ENCODE measurements at places on chromosomes 2 and 18. TPM values are rescaled to one million over a fixed set of nuclear protein-coding genes. Genes with fewer than 3 reads are reported as not detected.

The TGIF1 gene
- total RNA-seq = 71.6 TPM

The DTNA gene
- 13.8 TPM for total RNA-seq

GRCh38 chr2:120109186-120110061 lies 96.5 kb downstream of the EPB41L5 start:
- peaks cover 37% of the 10 kb centered on the region for H3K4me1 ChIP-seq
- peak; percentile 23 for DNase-seq
- no peaks in the 10 kb centered on the region for H3K27me3 ChIP-seq
- no peak overlapping the region for H3K27ac ChIP-seq
- H3K36me3 ChIP-seq = no peaks in the 10 kb centered on the region

- peak within 1 kb of the TSS; percentile 96 for H3K27ac ChIP-seq
- H3K4me1 ChIP-seq = peaks cover 13% of the 10 kb centered on the region
- H3K27me3 ChIP-seq = no peaks in the 10 kb centered on the region
- H3K4me3 ChIP-seq = peak within 1 kb of the TSS; percentile 75
- H3K36me3 ChIP-seq = no peaks in the 10 kb centered on the region
Observed at GRCh38 chr18:811892-812375, at the start of gene YES1. YES1 (minus strand) TSS chr18:812242; CDS start chr18:756827, 55,415 bp downstream.

The SUCLG1 gene
- total RNA-seq = 56.1 TPM

GRCh38 chr2:157159221-157159934 lies 98.1 kb upstream of the GALNT5 start:
- no peak overlapping the region for H3K4me3 ChIP-seq
- no peak overlapping the region for H3K27ac ChIP-seq
- no peaks in the 10 kb centered on the region for H3K36me3 ChIP-seq
- no peak for DNase-seq
- H3K4me1 ChIP-seq = no peaks in the 10 kb centered on the region

DNA sequence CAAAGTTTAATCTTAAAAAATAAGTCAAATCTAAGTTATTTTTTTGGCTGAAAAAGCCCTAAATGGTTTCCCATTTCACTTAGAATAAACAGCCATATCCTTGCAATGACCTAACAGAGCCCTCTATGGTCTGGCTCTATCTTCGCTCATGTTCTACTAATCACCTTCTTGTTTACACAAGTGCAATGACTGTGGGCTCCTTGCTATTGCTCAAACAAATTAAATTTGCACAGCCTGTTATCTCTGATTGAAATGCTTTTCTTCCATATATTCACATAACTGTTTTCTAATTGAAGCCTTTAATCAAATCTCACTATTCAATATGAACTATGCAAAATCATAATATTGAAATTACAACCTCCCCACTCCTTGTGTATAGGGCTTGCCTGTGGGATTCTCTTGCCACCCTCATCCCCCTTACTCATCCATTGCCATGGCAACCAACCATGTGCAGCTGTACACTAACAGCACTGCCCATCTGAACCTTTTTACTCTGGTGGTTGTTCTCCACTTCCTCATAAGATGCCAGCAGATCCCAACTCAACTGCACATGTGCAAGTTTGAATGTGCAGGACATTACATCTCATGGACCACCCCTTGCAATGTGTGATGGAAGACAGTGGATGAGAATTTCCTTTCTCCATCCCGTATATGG lies 1083.2 kb downstream of the SOCS6 start:
- H3K4me1 ChIP-seq = no peaks in the 10 kb centered on the region
- no peaks in the 10 kb centered on the region for H3K36me3 ChIP-seq
- no peak overlapping the region for H3K27ac ChIP-seq
- H3K4me3 ChIP-seq = no peak overlapping the region

DNA sequence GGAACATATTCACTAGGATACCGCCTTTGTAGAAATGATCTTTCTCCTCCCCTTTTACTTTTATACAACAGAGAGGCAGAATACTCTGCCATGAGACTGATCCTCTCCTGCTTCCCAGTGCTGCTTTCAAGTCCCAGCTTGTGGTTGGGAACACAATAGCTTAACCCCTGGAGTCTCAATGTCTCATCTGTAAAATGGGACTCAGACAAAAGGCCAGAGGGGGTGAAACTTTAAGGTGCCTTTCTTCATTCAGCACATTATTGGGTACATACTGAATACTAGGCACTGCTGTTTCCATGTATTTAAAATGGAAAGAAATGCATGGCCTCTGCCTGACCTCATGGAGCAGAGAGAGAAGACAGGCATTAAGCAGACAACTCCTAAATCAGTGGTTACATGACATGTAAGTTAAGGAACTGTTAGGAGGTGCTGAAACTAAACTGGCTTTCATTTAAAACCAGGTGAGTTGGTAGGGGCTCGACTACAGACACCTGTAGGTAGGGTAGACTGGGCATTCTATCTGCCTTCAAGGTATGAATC lies 53.8 kb downstream of the MAP4K4 start:
- no peak for DNase-seq
- H3K27ac ChIP-seq = no peak overlapping the region
- no peaks in the 10 kb centered on the region for H3K27me3 ChIP-seq
- peaks cover 47% of the 10 kb centered on the region for H3K4me1 ChIP-seq
- no peaks in the 10 kb centered on the region for H3K36me3 ChIP-seq

DNA sequence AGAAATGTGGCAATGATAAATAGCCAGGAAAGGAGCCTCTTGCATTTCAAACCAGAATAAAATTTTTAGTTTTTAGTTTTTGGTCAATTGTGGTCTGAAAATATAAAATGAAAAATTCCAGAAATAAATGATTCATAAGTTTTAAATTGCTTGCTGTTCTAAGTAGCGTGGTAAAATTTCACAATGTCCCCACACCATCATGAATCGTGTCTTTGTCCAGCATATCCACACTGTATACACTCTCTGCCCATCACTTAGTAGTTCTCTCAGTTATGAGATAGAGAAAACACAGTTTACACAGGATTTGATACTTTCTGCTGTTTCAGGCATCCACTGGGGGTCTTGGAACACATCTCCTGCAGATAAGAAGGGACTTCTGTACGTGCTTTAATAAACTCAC lies 783.9 kb downstream of the TSN start:
- H3K4me1 ChIP-seq = no peaks in the 10 kb centered on the region
- H3K36me3 ChIP-seq = no peaks in the 10 kb centered on the region
- no peak overlapping the region for H3K4me3 ChIP-seq
- H3K27ac ChIP-seq = no peak overlapping the region
- DNase-seq = no peak

The UGT1A7 gene
- total RNA-seq = not detected

The NYAP2 gene
- total RNA-seq = 3.1 TPM

GRCh38 chr2:121071034-121071504 lies 213.9 kb downstream of the TFCP2L1 start:
- no peaks in the 10 kb centered on the region for H3K27me3 ChIP-seq
- H3K4me1 ChIP-seq = no peaks in the 10 kb centered on the region
- H3K36me3 ChIP-seq = no peaks in the 10 kb centered on the region
- no peak overlapping the region for H3K27ac ChIP-seq
- no peak overlapping the region for H3K4me3 ChIP-seq
- DNase-seq = peak; percentile 92

- DNase-seq = no peak
- H3K27ac ChIP-seq = no peak overlapping the region
- no peaks in the 10 kb centered on the region for H3K4me1 ChIP-seq
- H3K27me3 ChIP-seq = no peaks in the 10 kb centered on the region
Observed at GRCh38 chr2:167430447-167430846, 542.2 kb downstream of the XIRP2 start.

The LAMA1 gene
- 3.1 TPM for total RNA-seq

- no peak overlapping the region for H3K4me3 ChIP-seq
- no peaks in the 10 kb centered on the region for H3K27me3 ChIP-seq
Observed at GRCh38 chr2:148613231-148614013, 31.1 kb upstream of the EPC2 start.

DNA sequence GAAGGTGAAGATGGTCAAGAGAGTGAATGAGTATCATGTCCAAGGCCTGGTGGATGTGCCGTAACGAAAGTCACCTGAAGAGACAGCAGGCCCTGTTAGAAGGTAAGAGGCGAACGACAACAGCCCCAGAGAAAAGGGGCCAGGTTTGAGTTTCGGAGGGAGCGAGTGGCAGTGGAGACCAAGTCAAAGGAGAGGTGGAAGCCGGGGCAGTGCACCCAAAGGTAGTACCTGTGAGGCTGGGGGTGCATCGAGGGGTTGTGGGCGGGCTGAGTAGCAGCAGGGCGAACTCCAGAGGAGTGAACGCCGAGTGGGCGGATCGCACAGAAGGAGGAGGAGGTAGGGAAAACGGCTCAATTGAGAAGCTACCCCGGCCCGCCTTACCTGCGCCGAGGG lies 358 bp downstream of the USP37 start:
- peak overlapping the region; percentile 54 for H3K4me3 ChIP-seq
- no peaks in the 10 kb centered on the region for H3K27me3 ChIP-seq
- H3K36me3 ChIP-seq = peaks cover 8% of the 10 kb centered on the region
- DNase-seq = no peak
- peaks cover 32% of the 10 kb centered on the region for H3K4me1 ChIP-seq

Data from upper lobe of left lung (tissue), 6 donors.